ENCODE measurements at places on chromosomes 3 and 15.

GRCh38 chr3:190305406-190305805 is 16.8 kb downstream of the CLDN1 start:
- DNase-seq: no peak

- DNase-seq: no peak
These were observed 158.6 kb downstream of the BBX start for GRCh38 chr3:107681396-107681795.

DNA sequence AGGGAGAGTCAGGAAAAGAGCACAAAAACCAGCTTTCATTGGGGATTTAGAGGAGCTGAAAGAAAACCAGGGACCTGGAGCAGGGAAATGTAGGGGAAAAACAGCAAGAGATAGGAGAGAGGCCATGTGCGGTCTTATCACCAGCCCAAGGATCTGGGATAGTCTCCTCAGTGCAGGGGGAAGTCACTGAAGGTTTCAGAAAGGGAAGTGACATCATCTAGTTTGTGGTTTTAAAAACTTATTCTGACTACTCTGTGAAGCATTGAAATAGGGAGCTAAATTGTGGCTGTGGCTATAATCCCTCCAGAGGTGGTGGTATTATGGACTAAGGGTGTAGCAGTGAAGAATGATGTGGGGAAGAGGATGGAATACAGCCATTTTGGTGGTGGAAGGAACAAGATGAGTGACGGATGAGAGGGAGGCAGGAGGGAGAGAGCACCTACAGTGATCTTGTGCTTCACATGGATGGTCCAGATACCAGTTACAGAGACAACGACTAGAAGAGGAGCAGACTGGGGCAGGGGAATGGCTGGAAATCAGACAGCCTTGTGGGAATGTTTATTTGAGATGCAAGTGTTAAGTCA is 72.7 kb downstream of the HMG20A start:
- DNase-seq: no peak

DNA sequence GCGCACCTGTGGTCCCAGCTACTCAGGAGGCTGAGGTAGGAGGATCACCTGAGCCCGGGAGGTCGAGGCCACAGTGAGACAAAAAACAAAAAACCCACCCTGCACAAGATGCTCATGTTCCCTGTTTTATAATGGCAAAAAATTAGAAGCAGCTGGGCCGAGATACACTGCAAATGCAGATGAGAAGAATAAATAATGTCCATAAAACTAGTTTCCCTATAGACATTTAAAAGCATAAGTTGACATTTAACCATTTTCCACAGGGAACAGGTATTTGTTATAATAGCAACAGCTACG is 537 bp upstream of the SCAP start:
- no peak for DNase-seq

- no peak for DNase-seq
These were observed 189.3 kb downstream of the OPA1 start for GRCh38 chr3:193782276-193782647.

DNA sequence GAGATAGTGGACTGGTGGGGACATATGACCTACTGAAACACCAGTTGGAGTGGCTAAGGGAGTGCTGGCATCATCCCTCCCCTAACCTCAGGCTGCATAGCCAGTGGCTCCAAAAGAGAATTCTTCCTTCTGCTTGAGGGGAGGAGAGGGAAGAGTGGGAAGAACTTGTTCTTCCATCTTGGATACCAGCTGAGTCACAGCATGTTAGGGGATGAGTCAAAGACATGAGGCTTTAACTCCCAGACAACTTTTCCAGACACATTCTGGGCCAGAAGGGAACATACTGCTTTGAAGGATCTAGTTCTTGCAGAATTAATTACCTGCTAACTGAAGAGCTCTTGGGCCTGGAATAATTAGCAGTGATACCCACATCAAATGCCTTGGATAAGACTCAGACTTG is 36.8 kb upstream of the PEX5L start:
- no peak for DNase-seq

DNA sequence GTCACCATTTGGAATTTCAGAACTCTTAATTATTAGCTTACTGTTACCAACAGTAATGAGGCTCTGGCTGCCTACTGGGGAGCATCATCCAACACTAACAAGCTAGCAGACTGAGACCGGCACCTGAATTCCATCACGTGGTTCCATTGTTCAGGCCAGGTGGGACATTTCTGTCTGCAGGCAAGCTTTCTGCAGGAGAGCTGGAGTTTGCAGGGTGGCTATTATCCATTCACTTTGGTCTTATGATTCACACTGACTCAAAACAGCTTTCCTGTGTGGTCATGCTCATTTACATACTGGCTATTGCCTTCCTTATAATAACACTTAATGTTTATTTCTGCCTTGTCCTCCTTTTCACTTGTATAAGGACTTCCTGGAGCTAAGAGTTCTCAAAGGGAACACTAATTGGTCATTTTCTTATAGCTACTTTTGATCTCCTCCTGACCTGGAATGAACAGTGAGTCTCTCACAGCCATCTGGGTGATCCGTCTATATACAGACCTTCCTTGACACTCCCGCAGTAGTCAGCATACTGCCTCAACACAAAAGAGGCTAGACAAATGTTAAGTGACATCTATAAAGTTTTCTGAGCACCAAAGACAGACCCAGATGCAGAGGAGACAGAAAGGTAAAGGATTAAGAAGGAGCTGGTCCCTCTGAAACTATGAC is 695.4 kb downstream of the FHIT start:
- DNase-seq: no peak

GRCh38 chr3:105518806-105519418 is 152.2 kb downstream of the ALCAM start:
- no peak for DNase-seq

DNA sequence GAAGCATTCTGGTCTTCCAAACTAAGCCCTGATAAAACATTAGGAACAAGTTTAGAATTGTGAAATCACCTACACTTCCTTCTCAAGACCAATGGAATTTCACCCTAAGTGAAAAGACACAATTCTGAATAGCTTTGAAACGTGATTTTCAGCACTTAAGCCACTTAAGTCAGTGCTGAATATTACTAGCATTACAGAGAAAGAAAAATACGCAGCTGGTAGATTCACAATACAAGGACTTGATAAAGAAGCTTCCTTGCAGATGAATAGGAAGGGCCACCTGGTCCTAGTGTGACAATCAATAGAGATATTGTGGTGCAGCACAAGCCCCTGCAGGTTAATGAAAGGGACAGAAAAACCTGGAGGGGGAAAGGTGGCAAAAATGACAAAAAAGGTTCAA is 353.1 kb upstream of the ALCAM start:
- DNase-seq: no peak

DNA sequence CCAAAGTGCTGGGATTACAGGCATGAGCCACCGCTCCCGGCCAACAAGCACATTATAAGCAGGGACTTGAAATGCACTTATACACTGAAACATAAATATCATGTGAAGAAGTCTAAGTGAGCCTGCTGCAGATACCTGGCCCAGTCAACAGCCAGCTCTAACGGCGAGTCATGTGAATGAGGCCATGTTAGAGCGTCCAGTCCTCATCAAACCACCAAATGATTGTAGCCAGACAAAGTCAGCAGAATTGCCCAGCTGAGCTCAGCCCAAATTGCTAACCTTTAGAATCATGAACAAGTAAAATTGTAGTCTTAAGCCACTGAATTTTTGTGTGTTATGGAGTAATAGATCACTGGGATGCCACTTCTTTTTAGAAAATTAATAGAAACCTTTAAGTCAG is 37.8 kb upstream of the UACA start:
- no peak for DNase-seq

DNA sequence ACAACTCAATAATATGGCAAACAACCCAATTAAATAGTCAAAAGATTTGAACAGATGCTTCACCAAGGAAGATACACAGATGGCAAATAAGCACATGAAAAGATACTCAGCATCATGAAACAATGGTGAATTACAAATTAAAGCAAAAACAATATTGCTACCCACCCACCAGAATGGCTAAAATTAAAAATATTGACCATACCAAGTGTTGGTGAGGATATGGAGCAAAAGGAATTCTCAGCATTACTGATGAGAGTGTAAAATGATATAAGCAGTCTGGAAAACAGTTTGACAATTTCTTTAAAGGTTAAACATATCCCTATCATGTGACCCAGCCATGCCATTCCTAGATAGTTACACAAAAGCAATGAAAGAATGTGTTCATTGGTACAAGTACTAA is 5.7 kb upstream of the PXYLP1 start:
- DNase-seq: no peak

- no peak for DNase-seq
These were observed 666.0 kb upstream of the NR2F2 start for GRCh38 chr15:95664450-95664849.

DNA sequence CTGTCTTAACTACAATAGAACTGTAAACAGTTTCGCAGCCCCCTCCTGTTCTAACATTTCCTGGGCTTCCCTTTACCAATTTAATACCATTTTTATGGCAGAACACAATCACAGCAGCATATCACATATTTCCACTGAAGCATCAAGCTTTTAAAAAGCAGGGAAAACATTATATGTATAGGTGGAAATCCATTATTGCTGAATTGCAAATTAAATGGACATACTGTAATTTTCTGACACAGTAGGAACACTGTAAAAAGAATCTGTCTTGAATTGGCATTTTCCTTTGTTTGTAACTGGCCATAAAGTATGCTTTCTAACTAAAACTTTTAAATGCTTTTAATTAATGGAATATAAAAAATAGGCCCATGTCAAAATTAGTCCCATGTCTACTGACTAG is 1385.8 kb downstream of the SI start:
- no peak for DNase-seq

GRCh38 chr3:144687862-144688261 is 716.2 kb downstream of the DIPK2A start:
- DNase-seq: no peak

DNA sequence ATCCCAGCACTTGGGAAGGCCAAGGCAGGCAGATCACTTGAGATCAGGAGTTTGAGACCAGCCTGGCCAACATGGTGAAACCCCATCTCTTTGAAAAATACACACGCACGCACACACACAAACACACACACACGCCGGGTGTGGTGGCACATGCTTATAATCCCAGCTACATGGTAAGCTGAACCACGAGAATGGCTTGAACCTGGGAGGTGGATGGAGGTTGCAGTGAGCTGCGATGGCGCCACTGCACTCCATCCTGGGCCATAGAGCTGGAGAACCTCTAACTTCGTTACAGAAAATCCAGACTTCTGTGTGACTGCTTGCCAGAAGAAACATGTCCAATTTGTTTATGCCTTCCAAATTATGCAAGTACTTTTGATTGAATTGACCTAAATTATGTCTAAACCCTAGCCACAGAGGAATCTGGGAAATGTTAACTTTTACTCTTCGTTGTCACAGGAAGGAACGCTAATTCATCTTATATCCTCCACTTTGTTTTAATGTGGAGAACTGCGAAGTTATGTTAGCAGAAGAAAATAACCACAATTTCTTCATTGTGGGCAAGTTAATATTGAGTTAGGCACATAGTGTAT is 21.7 kb downstream of the TRIM59 start:
- DNase-seq: no peak

- no peak for DNase-seq
These were observed 93.8 kb upstream of the IGF1R start for GRCh38 chr15:98554272-98555172.

DNA sequence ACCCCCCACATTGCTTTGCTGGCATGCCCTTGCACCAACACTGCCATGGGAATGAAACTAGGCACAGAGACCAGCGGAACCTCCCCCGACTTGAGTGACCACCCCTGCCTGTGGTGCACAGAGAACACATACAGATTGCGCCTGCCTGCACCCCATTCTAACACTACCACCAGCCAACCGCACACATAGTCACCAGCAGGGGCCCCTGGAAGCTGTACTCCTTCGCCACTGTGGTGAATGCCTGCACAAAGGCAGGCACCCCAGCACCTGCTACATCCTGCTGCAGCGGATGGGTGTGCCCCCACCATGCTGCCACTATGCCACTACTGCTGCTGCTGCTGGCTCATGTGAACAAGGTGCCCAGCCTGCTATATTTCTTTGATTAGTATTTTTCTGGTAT is 27.4 kb upstream of the DNAAF4 start:
- no peak for DNase-seq

DNA sequence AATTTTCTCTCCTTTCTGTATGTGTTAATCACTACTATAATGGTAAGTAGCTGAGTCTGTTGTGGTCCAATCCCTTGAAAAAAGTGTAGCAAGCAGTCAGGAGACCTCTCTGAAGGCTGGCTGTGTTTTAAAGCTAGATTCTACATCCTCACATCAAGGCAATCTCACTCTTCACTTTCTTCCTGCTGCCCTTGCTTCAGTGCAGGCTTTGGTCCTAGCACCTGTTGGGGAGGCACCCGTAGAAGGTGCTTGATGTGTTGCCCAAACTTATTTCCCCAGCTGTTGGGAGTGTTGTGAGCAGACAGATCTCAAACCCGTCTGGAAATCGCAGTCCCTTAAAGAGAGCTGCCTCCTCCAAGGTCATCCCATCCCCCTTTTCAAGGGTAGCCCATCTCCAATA is 8.6 kb downstream of the FRMD4B start:
- no peak for DNase-seq

- no peak for DNase-seq
These were observed 181.0 kb downstream of the VPS13C start for GRCh38 chr15:61879219-61879618.

DNA sequence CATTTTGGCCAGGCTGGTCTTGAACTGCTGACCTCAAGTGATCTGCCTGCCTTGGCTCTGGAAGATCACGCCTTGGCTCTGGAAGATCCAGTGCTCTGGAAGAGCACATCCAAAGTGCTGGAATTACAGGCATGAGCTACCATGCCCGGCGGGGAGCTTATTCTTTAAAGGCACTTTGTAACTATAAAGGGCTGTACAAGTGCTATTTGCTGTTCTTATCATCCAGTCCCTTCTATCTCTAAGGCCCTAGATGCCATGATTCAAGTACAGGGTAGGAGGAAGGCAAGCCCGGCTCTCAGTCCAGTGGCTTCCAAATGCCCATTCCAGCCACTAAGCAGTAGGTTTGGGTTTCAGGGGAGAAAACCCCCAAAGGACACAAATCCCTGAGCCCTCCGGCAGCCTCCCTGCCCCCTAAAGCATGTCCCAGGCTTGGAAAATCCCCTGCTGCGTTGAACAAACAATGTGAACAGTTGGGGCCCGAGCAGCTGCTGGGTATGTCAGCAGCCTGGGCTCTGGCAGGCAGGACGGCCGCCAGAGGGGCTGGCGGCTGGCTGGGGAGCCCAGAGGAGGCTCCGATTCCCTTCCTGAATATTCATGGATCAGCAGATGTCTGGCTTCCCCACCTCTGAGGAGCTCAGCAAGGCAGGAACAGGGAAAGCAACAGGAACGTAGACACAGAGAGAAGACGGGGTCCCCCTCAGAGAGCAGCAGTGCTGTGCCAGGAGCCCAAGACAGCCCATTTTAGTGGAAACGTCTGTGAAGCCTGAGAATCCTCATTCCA is 7.7 kb downstream of the IGDCC4 start:
- no peak for DNase-seq

- no peak for DNase-seq
These were observed 126.8 kb downstream of the TGFBR2 start for GRCh38 chr3:30733209-30733608.

- no peak for DNase-seq
These were observed 11.6 kb downstream of the WWTR1 start for GRCh38 chr3:149646181-149646766.

DNA sequence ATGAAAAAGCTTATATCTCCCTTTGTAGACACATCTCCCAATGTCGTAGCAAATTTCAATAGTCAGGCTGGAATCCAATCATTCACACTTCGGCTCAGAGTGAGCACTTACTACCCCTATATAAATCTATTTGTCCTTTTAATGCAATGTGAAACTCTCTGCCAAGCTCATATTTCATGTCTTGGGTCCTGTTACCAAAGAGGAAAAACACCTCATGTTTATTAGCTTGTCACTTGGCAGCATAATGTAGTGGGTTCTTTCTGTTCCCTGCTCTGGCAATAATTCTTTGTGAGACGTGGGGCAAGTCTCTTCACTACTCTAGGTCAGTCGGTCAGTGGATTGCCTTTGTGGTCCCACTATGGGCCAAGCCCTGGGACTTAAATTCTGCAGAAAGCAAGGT is 107.1 kb downstream of the SRGAP3 start:
- no peak for DNase-seq

Data from right lobe of liver (tissue), 6 donors.